ENCODE measurements at places on chromosomes 6 and 20.

DNA sequence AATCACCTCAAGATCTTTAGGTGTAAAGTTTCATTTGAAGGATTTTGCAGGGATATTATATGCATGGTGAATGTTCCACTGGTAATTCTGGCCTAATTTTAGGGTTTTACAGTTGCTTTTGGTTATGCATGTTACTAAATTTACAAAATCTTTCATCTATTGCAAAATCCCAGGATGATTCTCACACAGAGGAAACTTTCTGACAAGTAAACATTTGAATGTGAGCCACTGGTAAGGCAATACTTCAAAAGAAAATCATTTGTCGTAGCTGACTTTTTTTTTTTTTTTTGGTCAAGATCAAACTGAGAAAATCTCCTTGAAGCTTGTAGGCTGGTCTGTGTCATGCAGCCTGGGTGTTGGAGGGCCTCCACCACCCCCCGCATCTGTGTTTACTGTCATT is 141.9 kb upstream of the EXOC2 start:
- no peak overlapping the region for H3K27ac ChIP-seq
- H3K27me3 ChIP-seq: peaks cover 4% of the 10 kb centered on the region
- H3K36me3 ChIP-seq: no peaks in the 10 kb centered on the region
- DNase-seq: no peak

- no peak for DNase-seq
- no peaks in the 10 kb centered on the region for H3K36me3 ChIP-seq
- H3K27ac ChIP-seq: no peak overlapping the region
These were observed 103.1 kb upstream of the ESR1 start for GRCh38 chr6:151704383-151704782.

GRCh38 chr20:3931664-3932063 is 42.5 kb downstream of the PANK2 start:
- H3K27me3 ChIP-seq: no peaks in the 10 kb centered on the region
- peaks cover 21% of the 10 kb centered on the region for H3K4me1 ChIP-seq
- no peak overlapping the region for H3K4me3 ChIP-seq
- no peak for DNase-seq
- H3K27ac ChIP-seq: no peak overlapping the region

GRCh38 chr6:126537061-126537816 is 197.3 kb downstream of the CENPW start:
- no peaks in the 10 kb centered on the region for H3K27me3 ChIP-seq
- H3K36me3 ChIP-seq: no peaks in the 10 kb centered on the region
- no peak for DNase-seq

DNA sequence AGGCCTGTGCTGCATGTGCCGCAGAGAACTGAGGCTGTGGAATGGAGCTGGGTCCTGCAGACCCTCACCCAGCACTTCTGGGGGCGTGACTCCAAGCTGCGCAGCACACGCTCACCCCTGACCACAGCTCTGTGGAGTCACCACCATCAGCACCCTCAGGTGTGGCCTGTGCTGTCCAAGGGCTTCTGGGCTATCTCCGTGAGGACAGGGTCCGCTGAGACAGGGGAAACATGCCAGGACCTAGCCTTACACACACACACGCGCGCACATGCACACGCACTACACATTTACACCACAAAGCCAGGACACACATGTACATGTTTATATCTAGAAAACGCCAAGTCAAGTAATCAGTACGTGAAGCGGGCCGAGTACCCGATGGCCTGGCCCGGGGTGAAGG is 26.8 kb upstream of the TCFL5 start:
- no peak overlapping the region for H3K27ac ChIP-seq
- peaks cover 58% of the 10 kb centered on the region for H3K4me1 ChIP-seq
- no peak for DNase-seq
- H3K27me3 ChIP-seq: no peaks in the 10 kb centered on the region
- no peak overlapping the region for H3K4me3 ChIP-seq

- no peak for DNase-seq
- H3K4me1 ChIP-seq: no peaks in the 10 kb centered on the region
- H3K36me3 ChIP-seq: no peaks in the 10 kb centered on the region
- peaks cover 9% of the 10 kb centered on the region for H3K27me3 ChIP-seq
- no peak overlapping the region for H3K4me3 ChIP-seq
These were observed 9.5 kb upstream of the MYT1 start for GRCh38 chr20:64154590-64155257.

- peak overlapping the region; percentile 81 for H3K27ac ChIP-seq
- H3K4me1 ChIP-seq: peaks cover 59% of the 10 kb centered on the region
- no peaks in the 10 kb centered on the region for H3K27me3 ChIP-seq
- no peak for DNase-seq
- H3K36me3 ChIP-seq: peaks cover 55% of the 10 kb centered on the region
These were observed 4.2 kb downstream of the PIM1 start for GRCh38 chr6:37174196-37174514.

- DNase-seq: no peak
- no peaks in the 10 kb centered on the region for H3K4me1 ChIP-seq
- no peak overlapping the region for H3K4me3 ChIP-seq
- H3K36me3 ChIP-seq: no peaks in the 10 kb centered on the region
- H3K27me3 ChIP-seq: no peaks in the 10 kb centered on the region
These were observed 25.1 kb downstream of the HCK start for GRCh38 chr20:32077190-32077589.
